ENCODE measurements at places on chromosomes 16 and 17. TPM values are rescaled to one million over a fixed set of nuclear protein-coding genes. Genes with fewer than 3 reads are reported as not detected.
A peak's percentile ranks its signal among the peaks of the same experiment; 100 is the strongest.

SSTR5 gene
- polyA plus RNA-seq, result not detected

CCL7 gene
- 0.58 TPM for polyA plus RNA-seq

ACAP1 gene
- 2.3 TPM for polyA plus RNA-seq

CIBAR2 gene
- 0.16 TPM for polyA plus RNA-seq

HS3ST3B1 gene
- polyA plus RNA-seq, result 2.8 TPM

CTRB1 gene
- not detected for polyA plus RNA-seq

DNA sequence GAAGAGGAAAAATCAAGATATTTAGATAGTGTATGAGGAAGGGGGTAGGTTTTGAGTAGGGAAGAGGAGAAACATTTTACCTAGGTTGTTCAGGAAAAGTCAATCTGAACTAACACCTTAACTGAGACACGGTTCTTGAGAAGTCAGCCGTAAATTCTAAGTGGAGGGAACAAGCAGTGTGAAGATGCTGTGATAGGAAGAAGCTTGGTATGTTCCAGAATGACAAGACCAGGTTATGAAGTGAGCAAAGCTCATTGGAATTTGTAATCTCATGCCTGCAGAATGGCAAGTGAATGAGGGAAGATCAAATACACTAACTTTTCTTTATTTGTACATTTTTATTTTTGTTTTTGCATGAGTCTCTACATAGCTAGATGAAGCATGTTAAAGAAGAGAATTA, 307.6 kb downstream of the ZFHX3 start:
- DNase-seq, result peak; percentile 43

DNA sequence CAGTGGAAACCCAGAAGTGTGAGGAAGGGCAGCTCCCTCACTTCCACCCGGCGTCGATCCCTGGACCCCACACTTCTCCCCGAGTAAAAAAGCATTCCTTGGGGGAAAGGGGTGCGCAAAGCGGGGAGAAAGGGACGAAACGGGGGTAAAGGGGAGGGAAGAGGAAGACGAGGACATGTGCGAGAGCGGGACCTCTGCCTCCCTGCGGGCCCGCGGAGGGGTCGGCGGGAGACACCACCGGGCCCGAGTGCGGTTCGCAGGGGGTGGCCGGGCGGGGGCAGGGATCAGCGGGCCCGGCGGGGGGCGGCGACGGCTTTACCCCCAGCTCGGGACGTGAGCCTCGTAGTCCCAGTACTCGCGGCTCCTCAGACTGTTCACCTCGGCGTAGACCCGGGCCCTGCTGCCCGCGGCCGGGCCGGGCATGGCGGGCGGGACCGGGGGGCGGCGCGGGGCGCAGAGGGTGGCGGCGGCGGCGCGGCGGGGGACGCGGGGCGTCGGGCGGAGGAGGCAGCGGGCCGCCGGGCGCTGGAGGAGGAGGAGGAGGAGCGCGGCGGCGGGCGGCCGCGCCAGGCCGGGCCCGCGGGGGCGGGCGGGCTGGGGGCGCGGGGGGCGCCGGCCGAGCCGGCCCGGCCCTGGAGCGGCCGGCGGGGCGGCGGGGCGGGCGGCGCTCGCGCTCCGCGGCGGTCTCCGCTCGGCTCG, 443 bp downstream of the CSNK2A2 start:
- DNase-seq, result no peak

DNA sequence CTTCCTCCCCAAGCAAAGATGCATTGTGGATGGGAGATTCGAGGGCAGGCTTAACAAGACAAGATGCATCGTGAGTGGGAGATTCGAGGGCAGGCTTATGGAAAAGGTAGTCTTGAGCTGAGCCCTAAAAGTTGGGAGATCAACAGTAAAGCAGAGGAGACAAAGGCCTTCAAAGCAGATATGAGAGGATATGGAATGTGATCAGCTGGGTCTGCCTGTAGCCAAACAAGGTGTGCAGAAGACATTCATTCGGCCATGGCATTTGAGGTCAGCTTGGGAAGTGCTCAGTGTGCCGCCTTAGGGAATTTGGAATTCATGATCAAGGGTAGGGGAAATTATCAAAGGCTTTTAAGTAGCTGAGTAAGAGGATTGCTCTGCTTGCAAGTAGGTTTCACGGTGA, 39.5 kb downstream of the DNAH9 start:
- no peak for DNase-seq

- DNase-seq, result no peak
Observed at GRCh38 chr16:53065461-53066061, 10.8 kb downstream of the CHD9 start.

DNA sequence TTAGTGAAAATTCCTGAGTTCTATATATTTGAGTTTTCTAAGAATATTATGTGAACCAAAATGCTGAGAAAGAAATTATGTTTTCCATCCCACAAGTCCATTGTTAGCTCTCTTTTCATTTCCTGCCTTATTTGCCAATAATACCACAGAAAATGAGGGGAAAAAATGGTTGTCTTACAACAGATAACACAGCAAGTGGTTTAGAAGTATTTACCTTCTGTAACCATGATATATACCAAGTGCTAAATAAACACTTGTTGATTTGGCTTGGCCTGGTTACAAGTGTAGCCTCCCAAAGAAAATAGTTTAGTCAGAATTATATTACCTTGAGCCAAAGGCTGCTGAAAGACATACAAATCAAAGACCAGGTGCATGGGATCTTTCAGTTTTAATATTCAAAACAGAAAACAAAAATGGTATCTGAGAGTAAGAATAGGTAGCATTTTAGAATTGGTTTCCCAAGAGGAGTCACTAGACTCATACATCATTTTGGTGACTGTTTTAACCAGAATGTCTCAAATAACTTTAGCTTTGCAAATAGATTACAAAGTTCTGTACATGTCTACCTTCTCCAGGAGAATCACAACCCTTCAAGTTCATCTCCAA, 439.8 kb upstream of the DYNLRB2 start:
- no peak for DNase-seq

- DNase-seq, result peak; percentile 70
Observed at GRCh38 chr17:15298176-15298575, 33.0 kb upstream of the PMP22 start.

DNA sequence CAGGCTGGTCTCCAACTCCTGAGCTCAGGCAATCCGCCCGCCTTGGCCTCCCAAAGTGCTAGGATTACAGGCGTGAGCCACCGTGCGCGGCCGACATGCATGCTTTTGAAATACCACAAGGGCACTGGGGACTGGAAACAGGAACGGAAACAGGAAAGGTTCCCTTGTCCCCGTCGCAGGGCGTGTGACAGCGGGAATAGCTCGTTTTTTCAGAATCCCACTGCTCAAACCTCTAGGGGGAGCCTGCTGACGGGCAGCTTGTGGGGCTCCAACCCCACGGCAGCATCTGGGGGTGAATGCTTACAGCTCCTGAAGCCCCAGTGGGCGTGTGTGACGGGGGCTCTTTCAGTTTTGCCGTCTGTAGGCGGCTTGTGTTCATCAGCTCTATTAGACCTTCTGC, 18.8 kb upstream of the ASGR2 start:
- no peak for DNase-seq

GRCh38 chr17:561116-561515, 153.5 kb downstream of the VPS53 start:
- DNase-seq, result peak; percentile 85

GRCh38 chr16:69513180-69513966, 52.4 kb upstream of the NFAT5 start:
- DNase-seq, result peak; percentile 65

DNA sequence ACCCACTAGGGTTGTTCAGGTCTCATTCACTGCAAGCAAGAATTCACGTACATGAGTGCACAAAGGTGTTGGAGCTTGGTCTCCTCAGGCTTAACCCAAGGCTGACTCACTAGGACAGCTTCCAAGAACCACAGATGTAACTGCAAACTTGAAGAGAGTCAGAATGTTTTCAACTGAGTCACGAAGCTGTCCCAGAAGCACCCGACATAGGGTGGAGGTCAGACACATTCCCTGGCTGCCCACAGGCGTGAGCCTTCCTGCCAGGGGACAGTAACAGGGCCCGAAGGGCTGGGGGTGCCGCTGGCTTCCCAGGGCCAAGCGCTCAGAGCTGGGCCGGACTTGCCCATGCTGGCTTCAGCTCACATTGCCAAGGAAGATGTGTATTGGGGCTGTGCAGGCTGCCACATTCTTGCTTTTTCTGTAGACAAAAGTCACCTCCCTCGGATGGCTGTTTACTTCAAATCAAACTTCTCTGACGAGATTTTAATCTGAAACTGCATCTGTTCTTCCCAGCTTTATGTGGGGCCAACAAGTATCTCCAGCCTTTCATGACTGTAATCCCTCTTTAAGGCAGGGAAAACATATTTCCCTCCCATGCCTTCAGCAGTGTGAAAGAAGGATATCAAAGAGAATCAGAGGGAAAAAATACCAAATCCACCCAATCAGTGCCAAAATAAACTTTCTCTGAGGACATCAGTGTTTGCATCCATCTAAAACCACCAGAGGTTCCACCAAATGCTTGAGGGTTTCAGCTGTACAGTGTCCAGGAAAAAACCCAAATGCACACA, 14.3 kb downstream of the CMTM3 start:
- DNase-seq, result peak; percentile 98

GRCh38 chr16:56613706-56614105, 5.3 kb downstream of the MT2A start:
- DNase-seq, result no peak

- no peak for DNase-seq
Observed at GRCh38 chr16:3759736-3760135, 42.4 kb upstream of the TRAP1 start.

GRCh38 chr17:32831223-32831622, 45.7 kb downstream of the MYO1D start:
- DNase-seq, result no peak

GRCh38 chr17:66610361-66611133, 224.4 kb upstream of the CACNG5 start:
- DNase-seq, result no peak

DNA sequence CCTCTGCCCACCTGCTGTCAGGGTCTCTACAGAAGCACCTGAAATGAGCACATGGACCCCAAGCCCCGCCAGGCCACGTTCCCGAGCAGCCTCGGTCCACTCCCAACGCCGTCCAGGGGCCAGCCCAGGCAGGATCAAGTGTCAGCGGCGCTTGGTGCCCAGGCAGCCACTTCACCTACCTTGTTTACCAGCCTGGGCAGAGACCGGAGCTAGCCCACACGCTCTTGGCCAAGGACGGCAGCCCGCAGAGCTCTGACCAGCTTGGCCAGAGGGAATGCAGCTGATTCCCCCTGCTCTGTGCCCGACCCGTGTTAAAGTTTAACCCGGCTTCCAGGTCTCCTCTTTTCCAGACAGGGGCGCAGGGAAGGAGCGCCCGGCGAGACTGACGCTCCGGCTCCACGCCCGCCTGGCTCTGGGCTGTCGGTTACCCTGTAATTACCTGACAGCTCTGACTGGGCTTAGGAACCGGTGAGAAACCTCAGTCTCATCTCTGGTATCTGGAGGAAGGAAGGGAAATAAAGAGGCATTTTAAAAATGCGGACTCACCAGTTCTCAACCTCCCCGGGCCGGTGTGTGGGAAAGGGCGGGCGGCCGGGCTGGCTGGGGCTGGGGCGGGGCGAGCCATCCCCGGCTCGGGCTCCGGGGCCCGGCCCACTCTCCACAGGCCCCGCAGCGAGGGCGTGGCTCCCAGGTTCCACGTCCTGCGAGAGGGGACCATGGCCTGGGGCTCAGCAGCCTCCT, 4.6 kb downstream of the KIFC3 start:
- DNase-seq, result no peak

- DNase-seq, result peak; percentile 43
Observed at GRCh38 chr16:73058616-73059409, 10.9 kb upstream of the ZFHX3 start.
